K562 (cell line): ENCODE measurements at places on chromosomes 2 and 18. TPM values are rescaled to one million over a fixed set of nuclear protein-coding genes. Genes with fewer than 3 reads are reported as not detected.

DNA sequence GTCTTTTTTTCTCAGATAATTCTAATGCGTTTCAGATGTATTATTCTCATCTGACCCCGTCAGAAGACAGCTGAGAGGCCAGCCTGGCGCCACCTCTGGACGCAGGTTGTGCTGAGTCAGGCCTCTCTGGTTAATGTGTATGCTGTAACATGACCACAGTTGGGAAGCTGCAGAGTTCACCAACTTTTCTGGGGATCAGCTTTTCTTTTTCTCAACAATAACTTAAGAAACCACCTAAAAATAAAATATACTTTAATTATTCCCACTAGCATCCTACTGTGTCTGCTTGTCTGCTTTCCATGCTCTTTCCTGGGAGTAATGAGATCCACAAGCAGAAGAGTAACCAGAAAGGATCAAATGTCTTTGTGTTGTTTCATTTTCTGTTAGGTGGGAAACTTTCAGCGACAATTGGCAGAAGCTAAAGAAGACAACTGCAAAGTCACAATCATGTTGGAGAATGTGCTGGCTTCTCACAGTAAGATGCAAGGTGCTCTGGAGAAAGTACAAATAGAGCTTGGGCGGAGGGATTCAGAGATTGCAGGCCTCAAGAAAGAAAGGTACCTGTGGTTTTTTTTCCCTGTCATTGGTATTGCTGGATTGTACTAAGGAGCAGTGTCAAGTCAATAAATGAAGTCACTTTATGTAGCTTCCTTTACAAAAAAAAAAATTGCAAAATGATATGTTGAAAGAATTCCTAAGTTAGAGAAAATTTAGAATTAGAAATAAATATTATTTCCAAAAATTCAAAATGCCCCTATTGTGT lies 79.8 kb downstream of the CCDC150 start:
- H3K4me3 ChIP-seq: no peak overlapping the region
- DNase-seq: peak; percentile 59
- H3K27me3 ChIP-seq: no peaks in the 10 kb centered on the region
- H3K27ac ChIP-seq: peak overlapping the region; percentile 64; the same call in 2 of the 3 replicates
- H3K36me3 ChIP-seq: peaks cover 18% of the 10 kb centered on the region; the same call in 2 of the 3 replicates

GRCh38 chr2:140658760-140659692 lies 1471.8 kb downstream of the LRP1B start:
- no peak overlapping the region for H3K4me3 ChIP-seq
- no peak for DNase-seq
- no peaks in the 10 kb centered on the region for H3K36me3 ChIP-seq
- no peaks in the 10 kb centered on the region for H3K27me3 ChIP-seq
- no peaks in the 10 kb centered on the region for H3K4me1 ChIP-seq
- no peak overlapping the region for H3K27ac ChIP-seq

DNA sequence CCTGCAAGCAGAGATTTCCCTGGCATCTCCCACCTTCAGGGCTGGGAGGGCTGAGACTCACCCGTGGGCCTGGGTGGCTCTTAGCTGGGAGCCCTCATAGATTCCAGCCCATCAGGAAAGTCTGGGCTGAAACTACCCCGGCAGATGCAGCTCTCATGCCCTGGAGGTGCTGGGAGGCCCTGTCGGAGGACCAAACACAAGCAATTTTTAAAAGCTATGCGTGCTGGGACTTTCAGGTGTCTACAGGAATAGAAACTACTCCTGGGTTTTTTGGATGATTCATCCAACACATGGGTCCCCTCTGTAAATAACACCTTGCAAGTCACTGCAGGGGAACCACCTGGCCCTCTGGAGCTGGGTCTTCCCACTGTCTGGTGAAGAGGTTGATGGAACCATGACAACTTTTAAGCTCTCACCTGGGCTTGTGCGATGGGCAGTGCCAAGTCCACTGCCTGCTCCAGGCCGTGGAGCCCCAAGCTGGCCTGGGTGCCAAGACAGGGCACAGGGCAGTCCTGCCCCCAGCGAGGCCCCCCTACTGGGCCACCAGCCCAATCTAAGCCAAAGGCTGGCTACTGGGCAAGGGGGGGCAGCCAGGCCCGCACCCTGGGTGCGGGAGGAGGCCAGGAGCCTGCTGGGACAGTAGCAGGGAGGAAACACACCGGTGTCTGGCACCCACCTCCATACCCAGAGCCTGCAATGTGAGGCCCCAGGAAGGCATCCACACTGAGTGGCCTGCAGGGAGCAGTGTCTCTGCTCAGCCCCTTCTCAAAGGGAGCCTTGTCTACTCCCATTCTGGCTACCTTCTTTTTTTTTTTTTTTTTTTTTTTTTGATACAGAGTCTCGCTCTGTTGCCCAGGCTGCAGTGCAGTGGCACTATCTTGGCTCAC lies 1.1 kb upstream of the GPR55 start:
- H3K27ac ChIP-seq: no peak overlapping the region
- no peaks in the 10 kb centered on the region for H3K36me3 ChIP-seq
- no peaks in the 10 kb centered on the region for H3K4me1 ChIP-seq

DNA sequence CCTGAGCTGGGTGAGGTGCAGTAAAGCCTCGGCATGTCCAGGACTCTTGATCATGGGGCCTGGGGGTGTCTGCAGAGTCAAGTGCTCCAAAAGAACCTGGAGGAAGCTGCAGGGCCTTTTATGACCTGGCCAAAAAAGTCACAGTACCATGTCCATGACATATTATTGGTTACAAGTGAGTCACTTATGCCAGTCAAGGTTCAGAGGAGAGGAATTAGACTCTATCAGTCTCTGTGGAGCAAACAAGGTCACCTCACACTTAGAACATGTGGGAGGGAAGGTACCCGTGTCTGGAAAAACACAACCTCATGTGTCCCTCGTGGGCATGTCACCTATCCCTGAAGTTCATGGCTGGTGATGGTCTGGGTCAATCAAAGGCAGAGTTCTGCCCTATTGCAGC lies 465.7 kb downstream of the FBXO15 start:
- no peaks in the 10 kb centered on the region for H3K36me3 ChIP-seq
- no peaks in the 10 kb centered on the region for H3K27me3 ChIP-seq
- H3K27ac ChIP-seq: no peak overlapping the region
- H3K4me3 ChIP-seq: no peak overlapping the region
- no peak for DNase-seq
- H3K4me1 ChIP-seq: no peaks in the 10 kb centered on the region

- peaks cover 7% of the 10 kb centered on the region; the same call in 1 of the 2 replicates for H3K4me1 ChIP-seq
- peaks cover 42% of the 10 kb centered on the region for H3K36me3 ChIP-seq
- H3K4me3 ChIP-seq: peak overlapping the region; percentile 53
Measured at GRCh38 chr2:157261199-157261782, 3.8 kb downstream of the GALNT5 start.

DNA sequence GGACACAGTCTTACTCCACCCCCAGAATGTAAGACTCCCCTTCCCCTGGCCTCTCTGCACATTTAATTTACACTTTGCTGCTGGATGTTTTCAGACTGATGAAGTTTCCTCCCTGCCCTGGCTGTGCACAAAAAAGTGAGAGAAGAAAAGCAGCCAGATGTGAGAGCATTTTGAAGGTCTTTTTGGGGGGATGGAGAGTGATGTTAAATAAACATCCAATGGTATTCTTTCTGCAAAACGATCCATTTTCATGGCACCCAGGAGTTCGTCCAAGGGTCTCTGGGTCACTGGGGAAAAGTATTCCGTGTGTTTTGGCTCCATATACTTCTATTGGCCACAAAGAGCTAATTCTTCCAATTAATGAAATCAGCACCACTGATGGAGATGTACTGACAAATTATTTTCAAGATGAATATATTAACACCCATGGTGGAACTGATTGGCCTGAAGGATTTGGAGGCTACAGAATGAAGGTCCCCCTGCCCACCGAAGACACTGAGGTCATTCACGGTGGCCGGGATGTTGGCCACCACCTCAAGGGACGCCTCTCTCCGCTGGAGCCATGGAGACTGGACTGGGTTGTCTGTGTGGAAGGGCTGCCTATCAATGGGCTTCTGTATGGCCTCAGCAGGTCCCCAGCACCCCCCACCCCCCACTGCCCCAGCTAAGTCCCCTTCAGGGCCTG lies 107.6 kb upstream of the PKDCC start:
- no peaks in the 10 kb centered on the region for H3K36me3 ChIP-seq
- H3K27me3 ChIP-seq: no peaks in the 10 kb centered on the region
- no peak for DNase-seq
- no peak overlapping the region for H3K27ac ChIP-seq

- H3K4me3 ChIP-seq: no peak overlapping the region
- no peak overlapping the region for H3K27ac ChIP-seq
- no peak for DNase-seq
- H3K4me1 ChIP-seq: no peaks in the 10 kb centered on the region; the same call in 2 of the 3 replicates
- H3K27me3 ChIP-seq: peaks cover 8% of the 10 kb centered on the region; the same call in 1 of the 2 replicates
Measured at GRCh38 chr2:64881037-64881492, 108.1 kb upstream of the SLC1A4 start.

- H3K4me1 ChIP-seq: peaks cover 18% of the 10 kb centered on the region
- no peak overlapping the region for H3K4me3 ChIP-seq
- no peaks in the 10 kb centered on the region for H3K36me3 ChIP-seq
- H3K27me3 ChIP-seq: no peaks in the 10 kb centered on the region
Measured at GRCh38 chr2:64730551-64731262, 77.0 kb upstream of the SERTAD2 start.

DNA sequence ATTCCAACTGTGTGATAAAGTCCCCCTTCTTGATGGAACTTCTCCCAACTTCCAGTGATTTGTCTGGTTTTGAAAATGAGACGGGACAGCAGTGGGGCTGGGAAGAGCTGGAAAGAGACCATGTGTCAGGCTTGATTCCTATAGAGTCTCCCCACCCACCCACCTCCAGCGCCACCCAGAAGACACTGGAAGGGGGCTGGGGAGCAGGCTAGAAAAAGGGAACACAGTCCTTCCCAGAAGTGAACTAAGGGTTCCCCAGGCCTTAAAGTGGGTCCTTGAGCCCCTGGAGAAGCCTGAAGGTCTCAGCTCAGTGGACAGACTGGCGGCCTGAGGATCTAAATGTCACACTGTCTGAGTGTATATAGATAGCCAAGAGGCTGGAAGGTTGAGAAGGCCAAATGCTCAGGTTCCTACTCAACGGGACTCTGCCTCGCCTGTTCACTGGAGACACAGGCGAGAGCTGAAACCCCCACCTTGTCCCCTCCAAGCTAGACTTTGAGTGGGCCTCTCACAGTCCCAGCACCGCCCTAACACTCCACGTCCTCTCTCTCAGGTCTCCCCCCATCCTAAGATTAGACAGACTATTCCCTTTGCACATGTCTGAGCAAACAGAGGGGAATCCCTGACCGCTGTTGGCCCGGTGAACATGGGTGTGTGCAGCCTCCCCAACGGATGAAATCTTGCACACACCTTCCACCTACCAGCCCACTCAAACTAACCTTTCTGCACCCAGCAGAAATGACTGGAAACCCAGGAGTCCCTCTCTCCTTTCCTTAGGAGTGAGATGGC lies 1.6 kb downstream of the PKDCC start:
- no peak overlapping the region for H3K27ac ChIP-seq
- H3K36me3 ChIP-seq: no peaks in the 10 kb centered on the region
- peaks cover 58% of the 10 kb centered on the region for H3K27me3 ChIP-seq
- H3K4me3 ChIP-seq: no peak overlapping the region
- no peak for DNase-seq

DNA sequence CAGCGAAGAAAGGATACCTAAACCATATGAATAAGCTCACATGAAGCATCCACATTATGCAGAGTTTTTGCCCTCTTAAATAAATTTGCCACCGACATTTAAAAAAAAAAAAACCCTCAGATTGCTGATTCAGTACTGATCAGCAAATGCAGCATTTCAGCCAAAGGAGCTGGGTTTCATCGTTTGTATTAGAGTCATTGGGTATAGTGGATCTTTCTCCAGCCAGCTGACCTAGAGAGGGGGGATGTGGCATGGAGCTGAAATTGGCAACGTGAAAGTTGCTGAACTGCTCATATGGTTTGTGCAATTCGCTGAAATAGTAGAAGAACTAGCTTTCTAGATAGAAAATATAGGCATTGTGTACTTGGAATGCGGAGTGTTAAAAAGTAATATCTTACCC lies 73.5 kb upstream of the ZNF397 start:
- H3K4me1 ChIP-seq: no peaks in the 10 kb centered on the region
- H3K4me3 ChIP-seq: no peak overlapping the region
- H3K27me3 ChIP-seq: peaks cover 4% of the 10 kb centered on the region; the same call in 1 of the 2 replicates
- DNase-seq: no peak
- no peaks in the 10 kb centered on the region for H3K36me3 ChIP-seq
- no peak overlapping the region for H3K27ac ChIP-seq

DNA sequence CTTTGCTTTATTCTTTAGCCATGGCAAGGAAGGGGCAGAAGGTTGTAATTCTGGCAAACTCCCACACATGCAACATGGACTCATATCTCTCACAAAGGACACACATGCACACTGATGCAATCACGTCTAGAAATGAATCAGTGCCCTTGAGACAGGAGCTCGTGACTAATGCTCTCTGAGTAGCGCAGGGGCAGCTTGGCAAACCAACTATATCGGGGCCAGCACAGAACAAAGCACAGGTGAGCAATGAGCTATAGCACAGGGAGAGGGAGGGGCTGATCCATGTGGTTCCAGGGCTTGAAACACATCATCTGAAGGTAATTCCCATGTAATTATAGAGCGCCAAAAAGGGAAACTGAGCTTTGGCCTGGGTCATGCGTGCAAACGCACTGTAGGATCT lies 165.2 kb upstream of the KLF7 start:
- H3K4me3 ChIP-seq: no peak overlapping the region
- H3K4me1 ChIP-seq: peaks cover 5% of the 10 kb centered on the region; the same call in 2 of the 3 replicates
- H3K27ac ChIP-seq: no peak overlapping the region

- no peaks in the 10 kb centered on the region for H3K36me3 ChIP-seq
- no peak overlapping the region for H3K4me3 ChIP-seq
- H3K27me3 ChIP-seq: no peaks in the 10 kb centered on the region
- H3K4me1 ChIP-seq: no peaks in the 10 kb centered on the region
- DNase-seq: no peak
- no peak overlapping the region for H3K27ac ChIP-seq
Measured at GRCh38 chr2:182543741-182544525, 117.1 kb upstream of the PDE1A start.

- H3K4me1 ChIP-seq: peaks cover 10% of the 10 kb centered on the region
- peak; percentile 36 for DNase-seq
- H3K4me3 ChIP-seq: no peak overlapping the region
- no peaks in the 10 kb centered on the region for H3K27me3 ChIP-seq
Measured at GRCh38 chr2:43270930-43271615, 44.7 kb upstream of the ZFP36L2 start.

The SLC19A3 gene
- not detected in 2 replicates for total RNA-seq
